ENCODE measurements at places on chromosomes 5 and 9.

- DNase-seq = no peak
Measured at GRCh38 chr5:80206282-80206681, 49.6 kb downstream of the SERINC5 start.

DNA sequence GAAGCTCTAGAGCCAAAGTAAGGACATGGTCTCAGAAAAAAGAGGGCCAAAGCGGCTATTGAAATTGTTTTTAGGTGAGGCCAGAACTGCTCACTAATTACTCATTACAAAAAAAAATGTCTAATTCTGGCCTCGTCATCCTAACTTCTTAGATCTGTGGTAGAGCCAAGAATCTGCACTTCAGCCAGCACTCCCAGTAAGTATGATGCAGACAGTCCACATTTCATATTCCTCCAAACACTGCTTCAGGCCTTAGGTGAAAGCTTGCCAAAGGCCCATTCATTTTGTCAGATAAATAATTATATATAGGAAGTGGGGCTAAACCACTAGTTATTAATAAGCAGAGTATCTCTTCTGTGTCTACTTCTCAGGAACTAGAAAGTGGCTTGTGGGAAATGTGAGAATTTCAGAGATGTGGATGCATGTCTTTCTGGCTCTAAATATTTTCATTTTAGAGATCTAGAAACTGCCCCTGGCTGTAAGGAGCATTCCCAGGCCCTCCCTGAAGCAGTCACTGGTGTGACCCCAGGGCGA, 554.0 kb downstream of the TLE4 start:
- no peak for DNase-seq

- no peak for DNase-seq
Measured at GRCh38 chr9:107895501-107896001, 406.0 kb upstream of the KLF4 start.

DNA sequence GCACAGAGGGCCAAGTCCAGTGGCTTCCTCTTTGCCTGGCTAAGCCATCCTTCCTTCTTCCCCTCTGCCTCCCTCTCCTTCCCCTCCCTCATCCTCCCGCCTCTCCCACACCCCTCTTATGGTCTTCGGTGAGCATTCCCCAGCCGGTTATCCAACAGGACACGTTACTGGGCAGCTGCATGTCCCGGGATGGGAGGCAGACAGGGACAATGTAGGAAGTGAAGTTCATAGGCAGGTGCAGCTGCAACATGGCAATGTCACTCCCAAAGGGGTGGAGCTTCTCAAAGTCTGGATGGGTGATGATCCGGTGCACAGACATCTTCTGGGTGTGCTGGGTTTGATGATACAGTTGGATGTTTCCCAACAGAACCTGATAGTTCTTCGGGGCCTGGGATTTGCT, 71.4 kb upstream of the SPTLC1 start:
- no peak for DNase-seq

- DNase-seq = no peak
Measured at GRCh38 chr9:131319486-131319885, 30.0 kb downstream of the PLPP7 start.

DNA sequence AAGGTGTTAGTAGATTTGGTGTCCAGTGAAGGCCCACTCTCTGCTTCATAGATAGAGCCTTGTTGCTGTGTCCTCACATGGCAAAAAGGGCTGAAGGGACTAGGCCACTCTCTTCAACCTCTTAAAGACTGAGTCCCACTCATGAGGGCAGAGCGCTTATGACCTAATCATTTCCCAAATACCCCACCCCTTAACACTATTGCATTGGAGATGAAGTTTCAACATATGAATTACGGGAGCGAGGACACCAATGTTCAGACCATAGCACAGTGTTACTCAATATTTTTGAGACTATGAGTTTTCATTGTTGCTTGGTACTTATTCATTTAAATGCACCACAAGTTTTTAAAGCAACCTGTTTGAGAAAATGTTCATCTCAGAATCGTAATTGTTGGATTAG, 8.8 kb upstream of the OTULINL start:
- DNase-seq = no peak

DNA sequence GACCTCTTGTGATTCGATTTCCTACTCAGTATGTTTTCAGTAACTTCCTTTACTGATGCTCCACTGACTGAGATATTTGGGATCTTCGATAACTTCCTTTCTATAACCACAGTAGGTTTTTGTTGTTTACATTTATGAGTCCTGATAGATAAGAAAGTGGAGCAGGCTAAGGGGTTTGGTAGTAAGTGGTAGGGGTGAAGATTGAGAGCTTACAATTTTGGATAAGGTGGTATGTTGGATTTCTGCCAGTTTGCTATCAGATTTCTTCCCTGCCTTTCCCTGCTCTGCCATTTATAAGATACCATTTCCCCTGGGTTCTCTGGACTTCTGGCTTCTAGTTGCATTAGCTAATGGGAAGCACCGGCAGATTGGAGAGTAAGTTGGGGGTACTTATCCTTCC, 7.9 kb upstream of the NDUFS4 start:
- DNase-seq = no peak

DNA sequence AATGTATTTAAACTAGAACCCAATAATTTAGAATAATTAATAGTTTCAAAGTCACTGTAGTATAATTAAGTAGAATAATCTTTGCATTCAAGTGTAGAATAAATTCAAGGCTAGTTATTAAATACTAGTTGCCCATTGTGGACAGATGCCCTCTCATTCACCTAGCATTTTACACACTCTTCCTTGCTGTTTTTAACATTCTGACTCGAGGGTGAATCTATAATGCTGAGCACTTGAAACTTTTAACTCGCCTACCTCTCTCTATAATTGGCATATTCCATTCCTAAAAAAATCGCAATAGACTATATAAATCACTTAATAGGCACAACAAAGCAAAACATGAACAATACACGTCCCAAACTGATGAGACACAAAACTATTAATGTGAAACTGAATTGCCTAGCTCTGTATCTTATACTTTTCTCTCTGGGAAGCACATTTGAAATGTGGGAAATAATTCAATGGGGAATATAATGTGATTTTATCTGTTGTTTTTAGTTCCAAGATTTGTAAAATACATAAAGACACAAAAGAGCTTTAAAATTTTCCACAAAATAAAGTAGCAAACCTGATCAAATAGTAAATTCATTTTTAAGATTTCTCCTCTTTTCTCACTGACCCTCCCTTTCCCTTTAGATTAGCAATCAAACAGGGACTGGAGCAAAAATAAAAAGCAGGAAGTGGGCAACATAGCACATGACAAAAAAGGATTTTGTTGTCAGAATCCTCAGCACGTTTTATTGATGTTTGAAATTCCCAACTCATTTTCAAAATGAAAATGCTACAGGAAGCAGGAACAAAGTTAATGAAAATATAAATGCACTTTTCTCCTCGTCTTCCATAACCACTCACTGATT, 295.6 kb downstream of the PDE4D start:
- no peak for DNase-seq

All from stimulated activated CD8-positive, alpha-beta memory T cell treated with anti-CD3 and anti-CD28 coated beads, Interleukin-7, amount 100 ng/mL, for 1 hour (primary cell).